ENCODE measurements at places on chromosomes 1 and 21. TPM values are rescaled to one million over a fixed set of nuclear protein-coding genes. Genes with fewer than 3 reads are reported as not detected.

Gene CFAP141
- not detected for total RNA-seq

GRCh38 chr1:201625226-201625761 lies 86.4 kb downstream of the NAV1 start:
- no peak for DNase-seq

GRCh38 chr1:23290836-23291565 lies 53.1 kb downstream of the HNRNPR start:
- DNase-seq, result no peak

DNA sequence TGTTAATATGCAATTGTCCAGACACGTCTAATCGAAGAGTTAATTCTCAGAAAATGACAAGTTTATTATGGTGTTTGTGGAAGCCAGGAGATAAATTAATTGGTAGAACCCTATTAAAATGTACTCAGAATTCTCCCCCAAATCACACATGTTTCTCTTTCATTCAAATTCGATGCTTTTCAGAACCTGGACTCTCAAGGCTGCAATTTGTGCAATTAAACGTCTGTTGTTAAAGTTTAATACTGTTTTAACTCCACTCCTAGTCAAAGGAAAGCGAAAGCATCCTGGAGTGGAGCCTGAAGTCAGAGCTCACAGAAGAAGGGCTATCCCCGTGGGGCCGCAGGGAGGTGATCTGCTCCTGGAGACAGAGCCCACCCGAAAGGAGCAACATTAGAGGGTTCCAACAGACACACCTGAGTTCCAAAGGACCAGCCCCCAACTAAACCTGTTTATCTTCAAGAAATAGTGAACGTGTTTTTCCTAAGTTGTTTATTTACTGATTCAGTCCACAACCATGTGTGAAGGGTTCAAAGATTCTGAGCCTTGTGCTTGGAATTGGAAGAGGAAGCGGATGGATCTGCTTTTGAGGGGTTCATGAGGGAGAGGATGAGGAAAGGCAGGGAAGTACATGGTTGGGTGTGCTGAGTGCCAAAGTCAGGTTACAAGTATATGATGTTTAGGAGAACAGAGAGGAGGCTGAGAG lies 68.0 kb upstream of the AKT3 start:
- DNase-seq, result no peak

- no peak for DNase-seq
These were observed 15.7 kb upstream of the GLIS1 start for GRCh38 chr1:53754484-53755312.

Gene XCL1
- 0.39 TPM for total RNA-seq

DNA sequence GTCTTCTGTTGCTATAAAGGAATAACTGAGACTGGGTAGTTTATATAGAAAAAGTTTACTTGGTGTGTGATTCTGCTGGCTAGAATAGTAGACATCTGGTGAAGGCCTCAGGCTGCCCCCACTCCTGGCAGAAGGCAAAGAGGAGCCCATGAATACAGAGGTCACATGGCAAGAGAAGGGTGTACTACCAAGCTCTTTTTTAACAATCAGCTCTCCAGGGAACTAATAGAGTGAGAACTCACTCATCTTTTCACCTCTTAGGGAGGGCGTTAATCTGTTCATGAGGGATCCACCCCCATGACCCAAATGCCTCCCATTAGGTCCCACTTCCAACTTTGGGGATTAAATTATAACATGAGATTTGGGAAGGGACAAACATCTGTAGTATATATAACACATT lies 9.3 kb downstream of the DTL start:
- no peak for DNase-seq

Gene CYP4A22
- not detected for total RNA-seq

GRCh38 chr21:46455575-46456385 lies 2.9 kb upstream of the DIP2A start:
- DNase-seq, result no peak

DNA sequence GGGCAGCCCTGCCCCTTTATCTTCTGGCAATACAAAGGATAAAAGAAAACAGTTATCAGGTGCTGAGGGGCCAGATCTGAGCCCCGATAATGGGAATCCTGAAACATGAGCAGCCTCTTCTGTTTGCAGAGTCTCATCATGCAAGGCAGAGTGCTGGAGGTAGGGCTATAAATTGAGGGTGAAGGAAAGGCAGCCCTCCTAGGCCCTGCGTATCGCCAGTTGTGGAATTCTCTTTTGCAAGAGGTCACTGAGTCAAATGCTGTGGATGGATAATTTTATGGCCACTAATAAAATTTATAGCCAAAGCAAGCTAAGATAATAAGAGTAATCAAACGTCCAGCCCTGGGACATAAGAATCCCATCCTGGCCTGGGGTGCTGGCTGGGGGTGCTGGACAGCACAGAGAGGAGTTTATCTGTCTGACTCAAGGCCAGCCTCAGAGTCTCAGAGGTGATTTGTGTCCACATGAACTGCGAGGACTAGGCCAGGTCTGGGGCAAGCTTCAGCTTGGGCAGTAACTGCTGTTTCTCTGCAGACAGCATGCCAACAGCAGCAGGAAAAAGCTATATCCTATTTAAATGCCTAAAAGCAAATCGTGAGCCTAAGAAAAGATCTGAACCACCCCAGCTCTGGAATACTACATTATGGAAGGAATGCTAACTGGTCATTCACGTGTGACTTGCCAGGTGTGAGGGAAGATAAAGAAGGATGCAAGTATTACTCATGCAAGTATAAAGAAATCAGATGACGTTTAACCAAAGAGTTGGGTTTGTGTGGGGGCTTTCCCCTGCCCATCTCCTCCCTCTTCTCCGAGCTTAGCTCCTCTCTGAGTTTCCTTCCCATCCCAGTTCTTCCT lies 254.8 kb downstream of the KIF26B start:
- no peak for DNase-seq

Gene SPRR2E
- total RNA-seq, result not detected

DNA sequence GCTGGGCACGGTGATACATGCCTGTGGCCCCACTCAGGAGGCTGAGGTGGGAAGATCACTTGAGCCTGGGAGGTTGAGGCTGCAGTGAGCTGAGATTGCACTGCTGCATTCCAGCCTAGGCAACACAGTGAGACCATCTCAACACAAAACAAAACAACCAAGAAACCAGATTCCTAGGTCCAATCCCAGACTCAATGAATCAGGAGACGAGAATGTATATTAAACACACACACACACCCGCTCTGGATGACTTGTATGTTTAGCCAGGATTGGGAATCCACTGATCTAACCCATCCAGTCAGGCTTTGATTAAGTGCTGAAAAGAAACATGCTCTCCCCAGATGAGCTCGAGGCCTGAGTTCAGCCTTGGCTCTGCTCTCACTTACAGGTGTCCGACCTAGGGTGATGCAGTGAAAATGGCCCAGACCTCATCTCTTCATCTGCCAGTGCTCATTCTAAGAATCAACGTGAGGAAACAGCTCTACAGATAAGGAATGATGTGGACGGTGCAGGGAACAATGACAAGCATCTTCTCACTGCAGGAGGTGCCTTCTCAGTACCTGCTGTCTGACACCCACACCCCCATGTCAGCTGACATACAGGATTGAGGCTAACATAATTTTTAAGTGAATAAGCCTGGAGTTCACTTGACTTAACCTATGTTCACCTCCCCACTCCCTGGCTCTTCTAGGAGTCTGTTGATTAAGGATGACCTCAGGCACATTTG lies 15.3 kb upstream of the SRSF4 start:
- no peak for DNase-seq

DNA sequence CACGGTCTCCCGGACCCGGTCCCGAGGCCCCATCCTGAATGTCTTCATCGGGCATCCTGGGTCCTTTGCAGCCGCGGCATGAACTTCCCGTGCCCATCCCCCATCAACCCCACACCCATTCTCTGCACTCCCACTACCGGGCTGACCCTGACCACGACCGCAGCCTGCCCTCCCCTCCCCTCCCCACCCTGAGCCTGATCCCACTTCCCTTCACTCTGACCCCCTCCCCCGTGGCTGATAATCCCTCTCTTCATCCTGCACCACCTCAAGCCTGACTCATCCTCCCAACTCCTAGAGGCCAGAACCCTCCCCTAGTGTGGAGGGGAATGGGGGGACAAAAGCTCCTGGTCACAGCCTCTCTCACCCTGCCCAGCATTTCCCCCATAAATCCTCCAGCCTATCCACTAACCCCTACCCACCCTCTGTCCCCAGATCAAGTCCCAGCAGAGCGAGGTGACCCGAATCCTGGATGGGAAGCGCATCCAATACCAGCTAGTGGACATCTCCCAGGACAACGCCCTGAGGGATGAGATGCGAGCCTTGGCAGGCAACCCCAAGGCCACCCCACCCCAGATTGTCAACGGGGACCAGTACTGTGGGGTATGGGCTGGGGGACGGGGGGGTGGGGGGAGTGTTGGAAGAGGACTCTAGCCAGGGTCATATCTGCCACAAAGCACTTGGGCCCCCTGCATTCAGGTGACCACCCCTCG lies 602 bp downstream of the SH3BGRL3 start:
- DNase-seq, result no peak

Gene MMP23B
- total RNA-seq, result 17.5 TPM

DNA sequence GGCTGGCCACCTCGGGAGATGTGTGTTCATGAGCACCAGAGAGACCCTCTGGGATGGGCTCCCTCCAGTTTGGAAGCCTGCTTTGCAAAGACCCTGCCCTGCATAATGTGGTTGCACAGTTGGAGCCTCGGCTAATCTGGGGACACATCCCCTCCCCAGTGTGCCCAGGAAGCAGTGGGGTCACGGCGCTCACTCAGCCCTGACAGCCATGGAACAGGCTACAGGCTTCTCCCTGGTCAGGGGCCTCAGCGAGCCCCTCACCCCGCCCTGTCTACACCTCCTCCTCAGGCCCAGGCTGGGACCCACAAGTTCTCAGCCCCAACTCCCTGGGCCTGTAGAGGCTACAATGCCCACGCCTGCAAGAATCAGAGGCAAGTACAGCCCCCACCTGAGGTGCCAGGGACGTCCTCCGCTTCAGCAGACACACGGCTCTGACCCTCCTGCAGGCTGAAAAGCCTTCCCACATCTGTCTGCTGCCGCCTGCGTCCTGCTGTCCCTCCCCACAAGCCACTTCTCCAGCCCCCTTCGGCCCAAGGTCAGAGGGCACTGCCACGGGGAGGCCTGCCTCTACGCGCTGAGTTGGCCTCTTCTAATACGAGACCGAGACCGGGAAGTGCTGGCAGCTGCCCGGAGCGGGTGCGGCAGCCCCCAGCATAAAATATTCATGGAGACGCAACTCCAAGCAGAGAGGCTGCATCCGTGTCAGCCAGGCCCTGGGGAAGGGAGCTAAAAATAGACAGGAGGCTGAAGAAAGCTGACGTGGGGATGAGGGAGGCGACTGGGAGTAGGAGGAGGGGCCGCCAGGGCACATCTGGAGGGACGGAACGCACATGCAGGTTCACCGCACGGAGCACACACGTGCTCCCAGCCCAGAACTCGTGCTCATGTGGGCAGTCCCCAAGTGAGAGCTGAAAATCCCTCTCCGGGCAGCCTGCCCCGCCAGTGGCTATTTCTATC lies 15.2 kb upstream of the GPR153 start:
- no peak for DNase-seq

Gene UBXN10
- 7.3 TPM for total RNA-seq

DNA sequence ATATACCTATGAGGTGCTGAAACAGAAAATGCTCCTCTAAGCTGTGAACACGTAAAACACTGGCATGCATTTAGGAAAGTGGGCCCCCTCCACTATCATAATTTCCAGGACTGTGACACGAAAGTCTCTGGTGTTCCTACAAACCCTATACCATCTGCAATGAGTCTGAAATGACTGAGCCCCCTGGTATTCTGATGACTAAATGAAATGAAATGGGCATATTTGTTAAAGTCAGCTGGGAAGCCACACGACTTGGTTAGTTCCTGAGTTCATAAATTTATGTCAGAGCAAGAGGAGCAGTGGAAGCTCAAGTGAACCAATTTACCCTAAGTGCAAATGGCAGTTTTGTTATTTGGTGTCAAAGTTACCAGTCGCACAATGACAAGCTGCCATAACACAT lies 182.3 kb downstream of the KCTD3 start:
- DNase-seq, result no peak

GRCh38 chr1:31768407-31768907 lies 4.3 kb upstream of the ADGRB2 start:
- no peak for DNase-seq

Gene CR1
- 0.59 TPM for total RNA-seq

Gene FNBP1L
- 17.8 TPM for total RNA-seq

- DNase-seq, result no peak
These were observed 69.1 kb downstream of the HSF2BP start for GRCh38 chr21:43590194-43590593.

- no peak for DNase-seq
These were observed 50.8 kb downstream of the TGFBR3 start for GRCh38 chr1:91835087-91835521.

DNA sequence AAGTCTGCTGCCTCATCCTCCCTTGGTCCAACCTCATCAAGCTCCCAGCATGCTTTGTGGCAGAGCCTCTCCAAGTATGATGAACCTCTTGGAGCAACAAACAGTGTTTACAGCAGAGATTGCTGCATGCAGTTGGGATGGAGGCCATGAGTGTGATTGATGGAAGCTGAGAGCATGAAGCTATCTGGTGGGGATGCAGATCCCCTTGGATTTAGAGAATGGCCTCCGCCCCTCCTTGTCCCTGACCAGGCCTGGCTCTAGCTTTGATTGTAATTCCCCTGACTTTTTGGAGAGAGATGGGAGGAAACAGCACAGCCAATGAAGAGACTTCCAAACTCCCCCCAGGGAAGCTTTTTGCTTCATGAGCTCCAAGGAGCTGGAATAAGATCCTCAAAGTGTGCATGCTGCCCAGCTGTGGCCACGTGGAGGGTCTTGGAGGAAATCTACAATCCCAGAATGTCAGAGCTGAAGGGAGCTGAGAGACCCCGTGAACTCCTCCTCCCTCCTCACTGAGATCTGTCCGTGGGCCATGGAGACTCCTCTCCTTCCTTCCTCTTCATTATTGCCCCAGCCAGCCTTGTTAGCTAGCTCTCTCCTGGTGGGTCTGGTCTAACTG lies 165.3 kb upstream of the USP24 start:
- peak; percentile 50 for DNase-seq

Gene AMY1C
- not detected for total RNA-seq

Gene NMNAT2
- 38.6 TPM for total RNA-seq

All from right atrium auricular region (tissue), 2 donors.